Immature natural killer cell (primary cell): ENCODE measurements at places on chromosomes 2 and 18.

- no peaks in the 10 kb centered on the region for H3K27me3 ChIP-seq
- H3K4me1 ChIP-seq = peaks cover 16% of the 10 kb centered on the region
- peaks cover 3% of the 10 kb centered on the region for H3K36me3 ChIP-seq
- no peak overlapping the region for H3K27ac ChIP-seq
- H3K4me3 ChIP-seq = no peak overlapping the region
Measured at GRCh38 chr18:12598181-12598930, 59.6 kb downstream of the SPIRE1 start.

GRCh38 chr2:120132190-120132589 lies 91.0 kb downstream of the TMEM185B start:
- peaks cover 5% of the 10 kb centered on the region for H3K27me3 ChIP-seq
- no peak for DNase-seq
- no peaks in the 10 kb centered on the region for H3K4me1 ChIP-seq
- no peak overlapping the region for H3K4me3 ChIP-seq

GRCh38 chr2:162925595-162925994 lies 87.0 kb upstream of the KCNH7 start:
- no peak for DNase-seq
- H3K4me3 ChIP-seq = no peak overlapping the region
- H3K4me1 ChIP-seq = no peaks in the 10 kb centered on the region
- no peaks in the 10 kb centered on the region for H3K36me3 ChIP-seq
- H3K27me3 ChIP-seq = no peaks in the 10 kb centered on the region

DNA sequence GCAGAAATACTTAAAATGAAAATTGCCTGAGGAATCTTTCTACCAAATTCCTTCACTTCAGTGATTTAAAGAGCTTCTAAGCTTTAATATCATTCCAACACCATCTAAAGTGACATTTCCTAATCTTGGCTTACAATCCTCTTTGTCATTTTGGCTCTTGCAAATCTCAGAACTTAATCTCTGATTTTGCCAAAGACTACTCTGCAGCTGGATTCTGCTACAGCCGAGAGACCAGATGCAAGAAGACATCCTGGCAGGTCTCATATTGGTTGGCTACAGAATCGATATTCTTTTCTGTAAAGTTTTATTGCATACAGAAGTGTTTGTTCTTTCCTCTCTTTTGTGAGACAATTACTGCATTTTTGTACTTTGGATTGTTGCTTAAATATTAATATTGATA lies 716.5 kb upstream of the LRATD1 start:
- no peaks in the 10 kb centered on the region for H3K36me3 ChIP-seq
- DNase-seq = no peak
- H3K4me3 ChIP-seq = no peak overlapping the region
- H3K4me1 ChIP-seq = no peaks in the 10 kb centered on the region

DNA sequence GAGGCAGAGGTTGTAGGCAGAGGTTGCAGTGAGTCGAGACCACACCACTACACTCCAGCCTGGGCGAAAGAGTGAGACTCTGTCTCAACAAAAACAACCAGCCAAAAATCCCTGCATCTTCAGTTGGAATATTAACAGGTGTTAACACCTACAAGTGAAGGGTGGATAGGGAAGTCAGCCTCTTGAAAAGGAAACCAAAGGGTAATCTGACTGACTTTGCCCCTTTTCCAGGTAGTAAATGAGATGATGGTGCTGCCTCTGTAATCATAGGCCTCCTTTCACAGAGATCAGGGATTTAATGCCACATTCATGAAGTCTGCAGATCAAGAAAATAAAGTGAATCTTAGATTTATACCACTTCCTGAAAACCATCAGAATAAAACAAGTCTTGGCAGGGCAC lies 133.6 kb downstream of the GALNT1 start:
- H3K4me1 ChIP-seq = no peaks in the 10 kb centered on the region
- H3K27ac ChIP-seq = no peak overlapping the region
- H3K36me3 ChIP-seq = peaks cover 29% of the 10 kb centered on the region
- no peaks in the 10 kb centered on the region for H3K27me3 ChIP-seq
- DNase-seq = no peak
- no peak overlapping the region for H3K4me3 ChIP-seq

- DNase-seq = no peak
- no peaks in the 10 kb centered on the region for H3K27me3 ChIP-seq
- H3K4me3 ChIP-seq = no peak overlapping the region
- peaks cover 50% of the 10 kb centered on the region for H3K36me3 ChIP-seq
- no peak overlapping the region for H3K27ac ChIP-seq
Measured at GRCh38 chr2:26281226-26281625, 36.5 kb downstream of the HADHB start.

DNA sequence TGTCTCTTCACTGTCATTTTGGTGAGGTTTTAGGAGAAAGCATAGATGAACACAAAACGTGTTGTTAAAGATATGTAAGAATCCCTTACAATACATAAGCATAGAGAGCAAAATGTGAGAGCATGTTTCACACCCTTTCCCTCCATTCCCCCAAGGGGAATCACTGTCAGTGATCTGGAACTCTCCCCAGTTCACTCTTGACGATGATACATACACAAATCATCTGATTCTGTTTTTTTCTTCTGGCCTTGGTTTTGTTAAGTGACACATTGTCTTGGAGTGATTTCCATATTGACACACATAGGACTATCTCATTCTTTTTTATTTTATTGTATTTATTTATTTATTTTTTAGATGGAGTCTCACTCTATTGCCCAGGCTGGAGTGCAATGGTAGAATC lies 53.7 kb upstream of the TANC1 start:
- H3K4me1 ChIP-seq = no peaks in the 10 kb centered on the region
- no peaks in the 10 kb centered on the region for H3K36me3 ChIP-seq
- H3K27me3 ChIP-seq = no peaks in the 10 kb centered on the region
- H3K4me3 ChIP-seq = no peak overlapping the region
- no peak for DNase-seq

DNA sequence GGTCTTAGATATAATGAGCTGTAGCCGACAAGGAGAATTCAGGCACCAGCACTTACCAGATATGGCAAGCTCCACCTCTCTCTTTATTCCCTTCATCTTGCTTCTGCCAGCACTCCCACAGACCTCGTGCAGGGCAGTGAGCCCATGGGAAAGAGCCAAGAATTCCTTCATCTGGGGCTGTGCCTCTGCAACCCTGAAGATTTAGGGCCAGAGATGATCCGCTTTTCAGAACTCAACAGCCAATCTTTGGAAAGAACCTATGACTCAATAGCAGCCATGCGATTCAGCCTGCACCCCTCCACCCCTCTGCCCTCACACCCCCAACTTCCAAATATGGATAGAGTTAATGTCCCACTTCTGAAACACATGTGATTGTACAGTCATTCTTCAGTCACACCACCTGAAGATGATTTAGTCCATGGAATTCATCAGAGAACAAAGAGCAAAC lies 533.7 kb upstream of the TNP1 start:
- no peak overlapping the region for H3K4me3 ChIP-seq
- H3K36me3 ChIP-seq = peaks cover 6% of the 10 kb centered on the region
- no peaks in the 10 kb centered on the region for H3K27me3 ChIP-seq

- H3K4me3 ChIP-seq = no peak overlapping the region
- no peak overlapping the region for H3K27ac ChIP-seq
- no peaks in the 10 kb centered on the region for H3K36me3 ChIP-seq
- no peak for DNase-seq
- peaks cover 5% of the 10 kb centered on the region for H3K27me3 ChIP-seq
Measured at GRCh38 chr18:70377317-70377799, 88.5 kb downstream of the SOCS6 start.

- no peak for DNase-seq
- H3K27me3 ChIP-seq = no peaks in the 10 kb centered on the region
- no peaks in the 10 kb centered on the region for H3K4me1 ChIP-seq
- H3K4me3 ChIP-seq = no peak overlapping the region
- no peaks in the 10 kb centered on the region for H3K36me3 ChIP-seq
Measured at GRCh38 chr2:240959941-240960308, 38.5 kb upstream of the SNED1 start.

- H3K27me3 ChIP-seq = peaks cover 5% of the 10 kb centered on the region
- H3K4me1 ChIP-seq = no peaks in the 10 kb centered on the region
- DNase-seq = no peak
- no peak overlapping the region for H3K4me3 ChIP-seq
- no peaks in the 10 kb centered on the region for H3K36me3 ChIP-seq
Measured at GRCh38 chr2:74387346-74387745, 7.2 kb upstream of the DCTN1 start.
